HuH-7.5 (cell line): ENCODE measurements at places on chromosomes 12 and 14.

GRCh38 chr12:3704512-3705353 is 48.2 kb downstream of the CRACR2A start:
- DNase-seq, result no peak

DNA sequence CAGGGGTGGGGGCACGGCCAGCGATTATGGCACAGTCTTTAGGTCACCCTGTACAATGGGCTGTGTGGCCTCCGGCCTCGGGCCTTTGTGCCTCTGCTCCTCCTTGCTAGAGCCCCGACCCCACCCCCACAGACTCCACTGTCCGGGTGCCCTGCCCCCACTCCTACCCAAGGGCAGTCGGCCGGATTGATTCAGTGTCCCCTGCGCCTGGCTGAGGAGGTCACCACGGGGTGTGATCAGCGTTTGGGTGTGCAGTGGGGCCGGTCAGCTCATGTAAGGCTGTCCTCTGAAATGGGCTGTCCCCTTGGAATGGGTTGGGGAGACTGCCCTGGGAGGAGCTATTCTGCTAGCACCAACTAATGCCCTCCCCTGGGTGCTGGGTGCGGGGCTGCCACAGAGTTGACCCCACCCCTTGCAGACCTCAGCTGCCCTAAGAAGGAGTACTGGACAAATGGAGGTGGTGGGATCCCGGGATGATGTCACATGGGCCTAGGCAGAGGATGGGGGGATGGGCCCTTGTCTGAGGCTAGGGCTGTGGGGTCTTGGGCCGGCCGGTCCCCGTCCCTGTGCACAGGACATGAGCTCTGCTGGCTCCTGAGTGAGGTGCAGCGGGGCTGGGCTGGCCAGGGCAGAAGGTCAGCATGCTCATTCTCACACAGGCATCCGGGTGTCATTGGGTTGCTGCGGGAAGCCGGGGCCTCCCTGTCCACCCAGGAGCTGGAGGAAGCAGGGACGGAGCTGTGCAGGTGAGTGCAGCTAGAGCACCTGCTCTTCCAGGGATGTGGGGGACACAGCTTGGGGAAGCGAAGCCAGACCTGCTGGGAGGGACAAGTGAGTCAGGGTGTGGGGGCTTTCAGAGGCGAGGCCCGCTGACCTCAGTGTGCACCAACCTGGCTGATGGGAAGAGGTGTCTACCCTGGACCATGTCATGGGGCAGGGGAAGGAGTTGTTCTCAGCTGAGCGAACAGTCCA is 23.4 kb downstream of the ASPG start:
- no peak for DNase-seq

DNA sequence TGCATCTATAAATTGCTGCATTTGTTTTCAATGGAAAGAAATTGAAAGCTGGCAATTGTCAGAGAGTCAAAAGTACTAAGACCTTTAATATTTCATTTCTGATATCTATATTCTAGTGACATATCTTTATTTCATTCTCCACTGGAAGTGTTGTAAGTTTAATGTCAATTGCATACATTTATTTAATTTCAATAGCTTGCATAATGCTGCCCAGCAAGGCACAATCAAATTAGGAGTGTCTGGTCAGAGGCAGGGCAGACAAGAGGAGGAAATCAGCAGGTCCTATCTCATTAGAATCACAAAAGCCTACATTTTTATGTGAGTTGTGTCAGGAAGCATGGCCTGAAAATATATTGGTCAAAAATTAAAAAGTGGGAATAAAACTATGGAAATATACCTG is 112.9 kb downstream of the TMEM132D start:
- no peak for DNase-seq

DNA sequence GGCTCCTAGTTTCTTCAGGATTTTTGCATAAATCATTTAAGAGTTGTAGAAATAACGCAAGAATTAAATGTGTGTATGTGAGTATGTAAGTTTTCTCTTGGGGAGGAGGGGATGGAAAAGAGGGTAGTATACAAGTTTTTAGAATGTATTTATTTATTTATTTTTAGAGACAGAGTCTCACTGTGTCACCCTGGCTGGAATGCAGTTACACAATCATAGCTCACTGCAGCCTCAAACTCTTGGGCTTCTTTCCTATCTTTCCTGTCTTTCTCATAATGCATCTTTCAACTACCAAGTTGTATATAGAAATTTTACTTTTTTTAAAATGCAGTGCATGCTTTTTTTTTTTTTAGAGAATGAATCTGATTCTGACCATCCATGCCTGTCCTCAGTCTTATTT is 269.0 kb upstream of the GARIN2 start:
- no peak for DNase-seq

DNA sequence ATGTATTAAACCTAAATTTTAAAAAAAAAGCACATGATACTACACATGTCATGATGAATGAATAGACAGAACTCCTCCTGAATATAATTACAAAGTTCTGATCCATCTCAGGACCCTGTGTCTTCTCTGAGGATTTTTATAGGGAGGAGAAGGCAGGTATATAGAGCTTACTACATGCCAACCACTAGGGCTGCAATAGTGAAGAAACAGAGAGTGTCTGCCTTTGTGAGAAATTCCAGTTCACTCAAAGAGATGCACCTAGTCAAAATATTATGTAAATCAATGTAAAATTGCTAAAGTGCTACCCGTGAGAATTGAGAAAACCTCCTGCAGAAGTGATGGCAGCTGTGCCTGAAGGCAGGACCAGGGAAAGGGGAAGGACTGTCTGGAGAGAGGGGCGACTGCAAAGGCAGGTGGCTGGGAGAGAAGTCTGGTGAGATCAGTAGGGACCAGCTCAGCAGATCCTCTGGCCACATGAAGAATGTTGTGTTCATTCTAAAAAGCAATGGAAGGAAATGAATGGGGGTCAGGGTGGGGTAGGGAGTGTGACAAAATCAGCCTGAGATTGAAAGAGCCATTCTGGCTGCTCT is 15.1 kb downstream of the ABHD4 start:
- DNase-seq, result no peak

DNA sequence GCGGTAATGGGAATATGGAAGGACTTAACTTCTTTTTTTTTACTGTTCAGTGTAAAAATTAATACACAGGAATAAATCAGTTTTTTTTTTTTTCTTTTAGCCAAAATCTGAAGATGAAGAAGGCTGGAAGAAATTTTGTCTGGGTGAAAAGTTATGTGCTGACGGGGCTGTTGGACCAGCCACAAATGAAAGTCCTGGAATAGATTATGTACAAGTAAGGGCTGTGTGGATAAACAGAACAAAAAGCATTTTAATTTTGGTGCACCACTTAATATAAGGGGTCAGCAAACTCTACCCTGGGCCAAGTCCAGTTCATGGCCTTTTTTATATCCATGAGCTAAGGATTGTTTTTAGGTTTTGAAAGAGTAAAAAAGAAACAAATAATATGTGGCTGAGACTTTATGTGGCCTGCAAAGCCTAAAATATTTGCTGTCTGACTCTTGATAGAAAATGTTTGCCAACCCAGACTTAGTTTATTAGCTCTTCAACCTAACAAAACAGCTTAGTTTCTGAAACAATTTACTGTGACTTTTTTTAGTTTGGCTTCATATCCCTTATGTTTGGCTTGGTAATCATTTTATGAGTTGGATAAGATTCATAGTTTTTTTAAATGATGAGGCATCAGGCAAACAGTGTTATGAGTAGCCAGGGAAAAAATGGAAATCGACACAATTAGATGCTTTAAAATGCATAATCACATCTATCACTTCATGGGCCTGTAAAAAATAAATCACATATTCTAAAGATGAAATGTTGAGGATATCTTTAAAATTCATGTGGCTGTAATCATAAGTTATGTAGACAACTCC is 8.4 kb downstream of the GEMIN2 start:
- DNase-seq, result no peak

DNA sequence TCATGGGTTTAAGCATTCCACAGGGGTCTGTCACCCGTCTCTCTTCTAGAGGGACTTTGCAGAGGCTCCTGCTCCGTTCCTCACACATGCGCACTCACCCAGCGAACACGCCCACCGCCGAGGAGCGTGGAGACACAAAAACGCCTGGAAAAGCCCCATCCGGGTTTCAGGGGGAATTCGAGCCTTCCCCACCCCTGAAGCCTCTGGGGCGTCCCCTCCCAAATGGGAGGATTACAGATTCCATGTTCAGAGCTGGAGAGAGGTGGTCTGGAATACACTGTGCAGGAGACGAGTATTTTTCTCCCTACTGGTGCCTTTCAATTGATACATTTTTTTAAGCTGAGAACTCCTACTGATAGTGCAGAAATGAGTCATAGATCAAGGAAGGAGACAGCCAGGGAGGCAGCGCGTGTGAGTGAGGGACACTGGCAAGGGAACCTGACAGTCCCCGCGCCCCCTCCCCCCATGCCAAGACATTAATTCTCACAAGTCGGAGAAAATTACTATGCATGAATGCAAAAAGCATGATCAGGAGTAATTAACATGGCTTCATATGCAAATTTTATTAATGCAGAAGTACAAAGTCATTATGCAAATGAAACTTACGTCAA is 36.9 kb downstream of the BCL11B start:
- DNase-seq, result no peak

DNA sequence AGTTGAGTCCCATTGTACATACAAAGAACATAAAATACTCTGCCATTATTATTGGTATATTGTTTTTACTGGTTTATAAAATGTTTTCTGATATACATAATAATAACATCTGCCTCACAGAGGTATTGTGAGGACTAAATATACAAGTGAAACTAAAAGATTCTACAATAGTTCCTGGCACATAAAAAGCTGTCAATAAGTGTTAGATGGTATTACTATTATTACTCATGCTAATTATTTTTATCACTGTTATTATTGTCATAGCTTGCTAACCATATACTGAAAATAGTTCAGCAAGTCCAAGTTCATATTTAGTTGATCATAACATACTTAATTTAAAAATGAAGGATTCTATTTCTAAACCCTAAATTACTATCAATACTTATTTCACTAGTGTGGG is 34.4 kb downstream of the BTG1 start:
- no peak for DNase-seq

DNA sequence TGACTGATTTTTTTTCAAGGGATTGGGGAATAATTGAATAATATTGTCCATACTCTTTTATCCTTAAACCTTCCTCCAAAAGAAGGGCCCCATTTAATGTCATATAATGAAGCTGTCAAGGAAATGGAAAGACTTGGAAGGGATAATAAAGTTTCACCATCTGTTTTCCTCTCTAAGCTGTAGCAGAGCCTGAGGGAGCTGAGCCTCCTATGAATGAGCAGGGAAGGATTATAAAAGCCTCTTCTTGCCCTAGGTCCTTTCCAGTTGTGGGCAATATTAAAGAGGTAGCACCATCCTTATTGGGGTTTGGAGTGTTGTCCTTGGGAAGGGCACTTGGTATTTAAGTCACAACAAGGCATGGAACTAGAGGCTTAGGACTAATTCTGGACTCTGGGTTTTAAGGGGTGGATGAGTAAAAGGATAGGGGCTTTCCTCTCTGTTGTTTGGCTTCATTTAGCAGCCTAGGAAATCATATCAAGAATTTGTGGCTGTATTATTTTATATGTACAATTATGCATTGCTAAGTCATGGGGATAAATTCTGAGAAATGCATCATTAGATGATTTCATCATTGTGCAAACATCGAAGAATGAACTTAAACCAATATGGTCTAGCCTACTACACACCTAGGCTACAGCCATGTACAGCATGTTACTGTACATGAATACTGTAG is 408.5 kb upstream of the DCN start:
- DNase-seq, result no peak

- no peak for DNase-seq
These were observed 41.1 kb downstream of the BMP4 start for GRCh38 chr14:53915364-53916014.

DNA sequence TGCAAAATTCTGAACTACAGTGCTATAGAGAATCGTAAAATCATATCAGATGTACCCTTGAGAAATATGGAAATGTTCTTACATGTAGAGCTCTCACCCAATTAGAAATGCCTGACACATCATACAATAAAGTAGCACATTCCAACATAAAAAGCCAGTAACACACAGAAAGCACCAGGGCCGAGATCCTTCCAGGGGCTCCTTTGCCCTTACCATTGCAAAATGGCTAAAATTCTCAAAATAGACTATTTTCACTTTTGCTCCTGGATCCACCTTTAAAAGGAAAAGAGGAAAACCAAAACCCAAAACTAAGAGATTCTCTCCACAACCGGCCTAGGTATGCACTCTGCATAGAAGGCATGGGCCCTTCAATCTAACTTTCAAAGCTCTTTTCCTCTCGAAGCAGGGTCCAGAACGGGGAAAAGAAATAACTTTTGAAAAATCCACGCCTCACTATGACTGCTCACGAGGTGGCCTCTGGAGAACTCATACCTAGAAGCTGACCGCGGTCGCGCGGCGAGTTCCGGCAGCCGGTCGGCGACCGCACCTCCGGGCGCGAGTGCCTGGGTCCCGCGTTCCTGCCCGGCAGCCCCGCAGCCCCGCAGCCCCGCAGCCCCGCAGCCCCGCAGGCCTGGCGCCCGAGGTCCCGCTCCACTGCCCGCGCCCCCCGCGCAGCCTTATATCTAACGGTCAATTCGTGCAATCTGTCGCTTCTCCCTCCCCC is 2.7 kb downstream of the OTX2 start:
- DNase-seq, result no peak

GRCh38 chr14:102094101-102094500 is 7.3 kb upstream of the HSP90AA1 start:
- DNase-seq, result no peak

- no peak for DNase-seq
These were observed 69.3 kb downstream of the RIN3 start for GRCh38 chr14:92582706-92583452.

- DNase-seq, result no peak
These were observed 191.2 kb upstream of the DIO3 start for GRCh38 chr14:101369916-101370592.

GRCh38 chr12:132144810-132145168 is 532 bp downstream of the NOC4L start:
- no peak for DNase-seq

- DNase-seq, result no peak
These were observed 122.5 kb downstream of the ZFP36L1 start for GRCh38 chr14:68670359-68670715.

DNA sequence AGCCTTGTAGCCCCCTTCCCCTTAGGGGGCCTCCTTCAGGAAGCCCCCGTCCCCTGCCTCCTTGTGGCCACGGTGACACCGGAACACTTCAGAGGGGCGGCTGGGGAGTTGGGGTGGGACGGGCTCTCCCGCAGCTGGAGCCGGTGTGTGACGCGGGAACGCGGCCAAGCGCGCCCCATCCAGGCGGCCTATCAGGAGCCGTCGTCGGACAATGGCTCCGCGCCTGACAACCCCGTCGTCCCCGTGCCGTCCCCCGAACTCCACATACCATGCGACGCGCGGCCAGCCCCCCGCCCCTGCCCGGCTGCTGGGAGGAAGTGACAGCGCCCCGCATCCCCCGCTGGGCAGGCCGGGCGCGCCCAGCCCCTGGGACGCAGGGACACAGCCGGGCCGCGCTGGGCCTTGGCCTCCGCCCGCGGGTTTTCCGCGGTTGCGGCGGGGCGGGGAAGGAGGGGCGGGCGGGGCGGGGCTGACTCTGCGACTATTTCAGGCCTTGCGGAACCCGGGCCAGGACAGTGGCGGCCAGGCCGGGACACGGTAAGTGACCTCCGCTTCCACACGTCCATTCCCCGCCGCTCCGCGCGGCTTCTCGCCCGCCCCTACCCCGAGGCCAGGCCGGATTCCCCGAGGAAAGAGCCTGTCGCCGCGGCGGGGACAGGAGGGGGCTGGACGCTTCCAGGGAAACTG is at the start of gene TNFAIP2:
TSS of gene TNFAIP2 (plus strand) at position 515 of the 687 bp plus-strand sequence. CDS start 2,997 bp downstream, outside the sequence.
- DNase-seq, result no peak

- no peak for DNase-seq
These were observed 4.6 kb downstream of the ZNF384 start for GRCh38 chr12:6684609-6685008.

- DNase-seq, result no peak
These were observed 439.1 kb downstream of the FOXG1 start for GRCh38 chr14:29205658-29206057.

GRCh38 chr12:80116735-80117134 is 17.4 kb downstream of the OTOGL start:
- DNase-seq, result no peak

GRCh38 chr12:52331039-52331438 is 9.8 kb upstream of the KRT83 start:
- no peak for DNase-seq
